ENCODE measurements at places on chromosomes 1 and 21. TPM values are rescaled to one million over a fixed set of nuclear protein-coding genes. Genes with fewer than 3 reads are reported as not detected.

- no peak for DNase-seq
- H3K4me3 ChIP-seq, result no peak overlapping the region
- no peaks in the 10 kb centered on the region for H3K27me3 ChIP-seq
- H3K36me3 ChIP-seq, result no peaks in the 10 kb centered on the region
- H3K27ac ChIP-seq, result no peak overlapping the region
These were observed 31.9 kb downstream of the NFYC start for GRCh38 chr1:40723196-40723955.

ADCY10 gene
- 0.22 TPM for total RNA-seq

CASZ1 gene
- total RNA-seq, result 33.0 TPM

GBP7 gene
- total RNA-seq, result not detected

RHBG gene
- total RNA-seq, result 4.2 TPM

C8B gene
- total RNA-seq, result not detected

GRCh38 chr1:192598589-192598988 is 23.0 kb downstream of the RGS1 start:
- H3K27me3 ChIP-seq, result no peaks in the 10 kb centered on the region
- H3K36me3 ChIP-seq, result no peaks in the 10 kb centered on the region
- DNase-seq, result no peak
- no peak overlapping the region for H3K27ac ChIP-seq
- H3K4me1 ChIP-seq, result no peaks in the 10 kb centered on the region
- H3K4me3 ChIP-seq, result no peak overlapping the region

OVAAL gene
- not detected for total RNA-seq

- no peaks in the 10 kb centered on the region for H3K4me1 ChIP-seq
- H3K4me3 ChIP-seq, result no peak overlapping the region
- no peaks in the 10 kb centered on the region for H3K27me3 ChIP-seq
These were observed 38.8 kb downstream of the C1orf21 start for GRCh38 chr1:184425449-184426277.

All from kidney (tissue), 22 donors.